ENCODE measurements at places on chromosomes 1 and 21.
A peak's percentile ranks its signal among the peaks of the same experiment; 100 is the strongest.

GRCh38 chr1:101283443-101283842, 46.6 kb downstream of the S1PR1 start:
- DNase-seq = no peak

DNA sequence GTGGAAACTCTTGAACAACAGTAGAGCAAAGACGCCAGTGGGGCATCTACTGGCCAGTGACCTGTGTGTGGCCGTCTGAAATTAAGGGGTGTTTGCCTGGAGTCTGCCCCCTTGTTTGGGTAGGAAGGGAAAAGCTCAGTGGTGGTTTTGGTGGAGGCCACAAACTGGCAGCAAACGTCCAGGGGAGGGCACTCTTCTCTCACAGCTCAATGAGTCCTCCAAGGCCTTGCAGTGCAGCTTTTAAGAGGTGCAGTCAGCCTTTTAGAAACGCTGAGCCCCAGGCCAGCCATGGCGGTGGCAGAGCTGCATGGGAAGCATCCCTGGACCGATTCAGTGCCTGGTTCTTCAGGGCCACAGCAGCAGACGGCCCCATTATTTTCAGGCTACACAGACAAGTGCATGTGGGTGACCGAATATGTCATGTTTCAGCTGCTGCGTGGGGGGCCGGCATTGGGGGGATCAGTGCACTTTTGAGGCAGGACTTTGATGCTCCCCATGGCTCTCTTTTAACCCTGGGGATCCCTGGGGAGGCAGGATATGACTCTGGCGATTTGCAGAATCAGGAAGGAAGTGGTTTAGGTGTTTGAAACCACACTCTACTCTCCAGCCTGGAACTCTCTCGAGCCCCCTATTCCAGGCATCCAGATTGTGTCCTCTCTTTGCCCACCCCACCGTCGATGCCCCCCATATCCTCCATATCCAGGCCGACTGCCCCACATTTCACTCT, 414.0 kb downstream of the PRDM2 start:
- peak; percentile 9 for DNase-seq

DNA sequence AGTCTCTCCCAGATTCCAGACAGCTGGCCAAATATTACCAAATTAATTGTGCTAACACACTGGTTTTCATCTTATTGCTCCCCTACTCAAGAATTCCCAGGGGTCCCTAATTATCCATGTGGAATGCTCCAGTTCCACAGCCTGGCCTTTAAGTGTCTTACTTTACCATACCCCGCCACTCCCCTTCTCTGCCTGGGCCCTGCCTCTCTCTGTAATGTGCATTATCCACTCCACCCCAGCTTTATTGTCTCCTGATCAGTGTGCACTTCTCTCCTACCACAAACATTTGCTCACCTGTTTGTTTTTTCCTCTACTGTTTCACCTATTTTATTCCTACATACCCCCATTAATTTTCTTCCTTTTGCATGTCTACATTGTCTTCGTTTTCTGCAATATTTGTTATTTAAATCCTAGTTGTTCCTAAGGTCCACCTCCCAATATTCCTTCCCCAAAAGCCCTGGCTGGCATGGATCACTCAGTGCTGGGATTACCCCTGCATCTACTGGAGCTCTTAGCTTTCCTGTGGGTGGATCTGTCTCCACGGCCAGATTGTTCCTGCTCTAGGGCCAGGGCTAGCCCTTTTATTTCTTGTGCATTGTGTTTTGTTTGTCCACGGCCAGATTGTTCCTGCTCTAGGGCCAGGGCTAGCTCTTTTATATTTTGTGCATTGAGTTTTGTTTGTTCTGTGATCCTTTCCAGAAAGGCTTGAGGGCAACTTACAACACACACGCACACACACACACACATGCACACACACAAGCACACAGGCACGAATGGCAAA, 33.4 kb upstream of the ATP1B1 start:
- no peak for DNase-seq

DNA sequence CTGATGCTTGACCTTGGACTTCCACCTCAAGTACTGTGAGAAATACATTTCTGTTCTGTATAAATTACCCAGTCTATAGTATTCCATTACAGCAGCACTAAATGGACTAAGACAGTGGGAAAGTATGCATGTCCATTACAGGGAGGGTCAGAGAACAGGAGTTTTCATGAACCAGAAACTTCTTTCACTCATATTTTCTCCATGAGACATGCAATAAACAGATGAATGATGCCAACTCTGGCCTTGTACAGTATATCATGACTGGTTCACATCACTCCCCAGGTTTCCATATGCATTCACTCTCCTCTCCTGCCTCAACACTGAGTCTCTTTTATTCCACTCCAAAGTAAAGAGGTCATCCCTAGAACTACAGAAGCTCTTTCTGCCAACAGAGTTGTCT, 4.5 kb upstream of the IFI16 start:
- no peak for DNase-seq

GRCh38 chr1:24018611-24019580, 38.8 kb upstream of the SRSF10 start:
- no peak for DNase-seq

DNA sequence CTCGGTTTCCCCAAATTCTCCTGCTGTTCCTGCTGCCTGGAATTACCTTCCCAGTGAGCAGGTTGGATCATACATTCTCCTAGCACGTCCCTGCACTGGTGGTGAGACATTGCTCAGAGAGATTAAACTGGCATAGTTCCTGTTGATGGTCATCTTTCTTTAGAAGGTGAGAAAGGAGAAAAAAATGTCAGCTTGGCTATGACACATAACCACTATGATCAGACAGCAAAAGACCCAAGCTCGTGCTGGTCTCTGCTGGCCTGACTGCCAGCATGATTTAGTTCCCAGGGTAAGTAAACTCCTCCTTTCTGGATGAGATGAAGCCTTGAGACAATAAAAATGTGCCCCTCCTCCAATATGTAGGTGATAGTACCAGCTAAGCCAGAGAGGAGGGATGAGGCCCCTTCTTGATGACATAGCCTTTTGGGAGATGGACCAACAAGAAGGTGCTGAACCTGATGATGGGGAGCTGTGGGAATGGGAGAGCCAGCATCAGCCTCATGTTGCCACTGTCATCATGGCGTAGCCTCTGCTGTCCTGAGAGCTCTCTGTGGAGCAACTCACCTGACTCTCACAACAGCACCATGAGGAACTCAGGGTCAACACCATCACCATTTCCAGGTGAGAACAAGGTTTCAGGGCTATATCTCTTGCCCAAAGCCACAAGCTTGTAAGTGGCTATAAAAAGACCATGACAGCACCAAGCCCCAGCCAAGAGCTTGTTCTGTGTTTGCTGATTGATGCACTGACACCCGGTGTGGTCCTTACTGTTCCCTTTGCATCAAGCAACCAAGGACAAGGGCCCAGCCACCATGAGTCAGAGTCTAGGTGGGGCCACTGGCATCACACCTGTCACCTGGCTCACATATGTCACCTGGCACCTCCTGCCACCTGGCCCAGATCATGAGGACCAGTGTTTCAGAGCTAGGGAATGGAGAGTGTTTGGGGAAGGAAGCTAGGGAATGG, 200.0 kb downstream of the MATN1 start:
- DNase-seq = no peak

- no peak for DNase-seq
These were observed 141.3 kb downstream of the ASTN1 start for GRCh38 chr1:177023249-177023648.

- DNase-seq = no peak
These were observed 24.0 kb downstream of the TFF3 start for GRCh38 chr21:42291003-42291750.

- no peak for DNase-seq
These were observed 57.8 kb downstream of the SIK1 start for GRCh38 chr21:43369124-43369523.

DNA sequence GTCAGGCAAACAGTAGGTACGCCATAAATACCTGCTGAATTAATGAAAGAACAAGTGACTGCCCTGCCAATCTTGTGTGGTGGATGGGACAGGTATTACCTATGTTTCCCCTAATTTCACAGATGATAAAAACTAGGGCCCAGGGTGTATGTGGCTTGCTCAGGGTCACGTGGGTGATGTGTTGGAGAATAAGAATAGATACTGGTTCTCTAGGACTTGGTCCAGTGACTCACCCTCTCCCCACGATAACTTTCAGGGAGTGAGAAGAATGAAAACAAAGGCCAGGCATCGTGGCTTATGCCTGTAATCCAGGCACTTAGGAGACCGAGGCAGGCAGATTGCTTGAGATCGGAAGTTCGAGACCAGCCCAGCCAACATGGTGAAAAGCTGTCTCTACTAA, 26.7 kb downstream of the SLC26A9 start:
- DNase-seq = no peak

- no peak for DNase-seq
These were observed 215.1 kb downstream of the PTPRU start for GRCh38 chr1:29451368-29451892.

GRCh38 chr1:83702356-83702755, 296.6 kb downstream of the TTLL7 start:
- DNase-seq = no peak

- DNase-seq = no peak
These were observed 106.3 kb downstream of the BEND5 start for GRCh38 chr1:48670234-48671020.

GRCh38 chr1:206682111-206682510, 2.6 kb upstream of the MAPKAPK2 start:
- DNase-seq = no peak

GRCh38 chr1:23701310-23701709, 9.7 kb downstream of the RPL11 start:
- no peak for DNase-seq

GRCh38 chr1:206829282-206829681, 36.1 kb upstream of the IL20 start:
- no peak for DNase-seq

DNA sequence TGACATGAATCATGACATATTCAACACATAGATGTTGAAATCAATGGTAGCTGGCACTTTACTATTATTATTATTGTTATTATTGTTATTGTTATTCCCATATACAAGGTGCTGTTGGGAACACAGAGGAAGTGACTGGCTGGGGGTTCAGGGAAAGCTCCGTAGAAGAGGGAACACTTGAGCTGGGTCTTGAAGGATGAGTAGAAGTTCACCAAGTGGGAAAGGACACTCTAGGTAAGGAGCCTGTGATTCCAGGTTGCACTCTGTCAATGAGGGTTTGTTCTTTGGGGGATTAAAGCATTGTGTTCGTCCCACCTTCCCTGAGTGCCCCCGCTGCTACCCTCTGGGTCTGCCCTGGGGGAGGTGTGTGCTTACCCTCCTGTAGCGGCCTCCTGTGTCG, 14.1 kb downstream of the ZNF362 start:
- no peak for DNase-seq

- no peak for DNase-seq
These were observed 313.3 kb downstream of the SEC16B start for GRCh38 chr1:177656598-177656997.

DNA sequence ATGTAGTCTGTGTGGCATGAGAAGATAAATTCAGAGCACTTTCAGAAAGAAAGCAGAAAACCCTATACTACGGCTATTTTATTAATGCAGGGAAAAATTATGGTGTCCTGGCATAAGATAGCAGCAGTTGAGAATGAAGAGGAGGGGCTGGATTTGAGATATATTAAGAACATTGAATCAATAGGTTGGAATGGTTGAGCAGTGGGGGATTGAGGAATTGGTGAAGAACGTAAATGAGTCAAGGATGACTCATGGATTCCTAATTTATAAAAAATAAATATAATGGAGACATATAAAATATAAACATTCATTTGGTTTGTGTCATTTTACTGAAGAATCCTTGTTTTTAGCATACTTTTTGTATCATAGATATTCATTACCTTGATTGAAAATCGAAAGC, 234.3 kb upstream of the ADAMTS5 start:
- no peak for DNase-seq

DNA sequence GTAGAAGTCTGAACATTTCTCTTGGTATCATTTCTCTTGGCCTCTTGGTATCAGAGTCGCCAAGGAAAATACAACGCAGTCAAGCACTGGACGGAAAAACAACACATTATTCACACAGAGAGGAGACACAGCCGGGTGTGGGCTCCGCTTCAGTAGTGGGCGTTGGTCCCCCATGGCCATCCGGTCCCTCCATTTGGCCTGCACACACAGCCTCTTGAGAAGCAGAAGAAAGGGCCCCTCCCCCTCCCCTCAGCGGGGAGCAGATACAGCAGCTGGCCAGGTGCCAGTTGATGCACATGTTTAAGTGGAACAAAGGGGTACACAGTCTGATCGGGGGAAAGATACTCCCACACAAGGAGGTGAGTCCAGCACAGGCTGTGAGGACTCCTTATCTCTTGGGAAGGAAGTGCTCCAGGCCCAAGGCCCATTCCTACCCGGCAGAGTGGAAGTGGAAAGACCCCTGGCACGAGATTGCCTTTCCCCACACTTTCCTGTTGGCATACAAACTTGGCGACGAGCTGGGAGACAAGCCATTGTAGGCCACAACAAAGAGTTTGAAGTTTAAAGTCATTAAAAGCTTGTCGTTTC, 311.3 kb downstream of the FAM72C start:
- DNase-seq = no peak

- no peak for DNase-seq
These were observed 96.4 kb downstream of the GLIS1 start for GRCh38 chr1:53642607-53643006.

GRCh38 chr1:107294686-107295085, 153.8 kb downstream of the NTNG1 start:
- no peak for DNase-seq

- DNase-seq = no peak
These were observed 45.2 kb upstream of the CNTN2 start for GRCh38 chr1:204997591-204998355.

DNA sequence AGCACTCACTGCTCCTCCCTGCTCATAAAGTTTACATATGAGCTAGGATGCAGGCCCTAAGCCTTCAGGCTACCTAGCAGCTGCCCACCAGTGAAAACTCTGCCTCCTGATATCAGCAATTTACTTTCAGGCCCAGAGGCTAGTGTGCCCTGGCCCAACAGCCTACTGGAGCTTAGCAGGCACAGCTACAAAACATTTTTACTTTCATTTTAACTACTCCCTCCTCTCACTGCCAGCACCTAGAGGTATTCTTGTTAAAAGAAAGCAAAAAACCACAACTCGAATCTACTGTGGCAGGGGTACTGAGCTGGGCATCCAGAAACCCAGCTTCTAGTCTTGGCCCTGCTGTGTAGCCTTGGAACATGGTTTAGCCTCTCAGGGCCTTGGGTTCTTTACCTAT, 5.8 kb upstream of the LORICRIN start:
- DNase-seq = no peak

DNA sequence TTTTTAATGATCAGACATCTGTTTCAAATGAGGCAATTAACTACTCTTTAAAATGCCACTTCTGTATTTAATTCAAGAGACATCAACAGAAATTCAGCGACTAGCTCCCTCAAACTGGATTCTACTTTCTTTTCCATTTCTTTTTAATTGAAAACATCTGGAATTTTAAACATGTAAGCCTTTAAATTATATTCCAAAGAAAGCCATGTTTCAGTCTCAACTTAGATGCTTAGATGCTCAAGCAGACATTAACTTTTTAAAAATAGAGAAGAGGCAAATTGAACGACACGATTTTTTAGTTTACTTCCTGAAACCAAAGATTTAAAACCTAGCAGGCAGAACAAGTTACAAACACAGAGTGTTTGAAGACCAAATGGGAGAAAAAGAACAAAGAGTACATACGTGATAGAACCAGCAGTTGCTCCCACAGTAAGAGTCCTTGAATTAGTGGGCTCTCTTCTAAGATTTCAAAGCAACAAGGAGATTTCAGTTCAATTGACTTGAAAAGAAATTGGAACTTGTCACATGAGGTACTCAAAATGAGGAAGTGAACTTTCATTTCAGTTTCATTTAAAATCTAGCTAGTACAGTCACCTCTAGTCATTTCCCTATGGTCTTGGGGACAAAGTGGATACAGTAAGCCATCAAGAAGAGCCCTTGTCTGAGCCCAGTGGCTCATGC, at the start of gene CTSS:
CTSS (minus strand) TSS at position 483 of the 681 bp plus-strand sequence. CDS start 1,015 bp downstream, outside the sequence.
- DNase-seq = no peak

All from activated CD4-positive, alpha-beta memory T cell treated with anti-CD3 and anti-CD28 coated beads for 36 hours (primary cell).